Psoas muscle (tissue), 8 donors: ENCODE measurements at places on chromosomes 16 and 17. TPM values are rescaled to one million over a fixed set of nuclear protein-coding genes. Genes with fewer than 3 reads are reported as not detected.
A peak's percentile ranks its signal among the peaks of the same experiment; 100 is the strongest.

HAS3 gene
- 0.51 TPM for polyA plus RNA-seq

LLGL2 gene
- 1.4 TPM for polyA plus RNA-seq

SMARCD2 gene
- 12.1 TPM for polyA plus RNA-seq

FA2H gene
- 0.10 TPM for polyA plus RNA-seq

CFAP119 gene
- polyA plus RNA-seq, result 0.48 TPM

TP53TG3C gene
- polyA plus RNA-seq, result not detected

MRPL58 gene
- polyA plus RNA-seq, result 64.1 TPM

WFDC1 gene
- 1.2 TPM for polyA plus RNA-seq

PIK3R5 gene
- 0.20 TPM for polyA plus RNA-seq

ADAD2 gene
- polyA plus RNA-seq, result 0.17 TPM

ABCA3 gene
- polyA plus RNA-seq, result 2.2 TPM

NHLRC4 gene
- polyA plus RNA-seq, result 0.27 TPM

FBXO39 gene
- polyA plus RNA-seq, result not detected

UNC13D gene
- polyA plus RNA-seq, result 3.7 TPM

DNA sequence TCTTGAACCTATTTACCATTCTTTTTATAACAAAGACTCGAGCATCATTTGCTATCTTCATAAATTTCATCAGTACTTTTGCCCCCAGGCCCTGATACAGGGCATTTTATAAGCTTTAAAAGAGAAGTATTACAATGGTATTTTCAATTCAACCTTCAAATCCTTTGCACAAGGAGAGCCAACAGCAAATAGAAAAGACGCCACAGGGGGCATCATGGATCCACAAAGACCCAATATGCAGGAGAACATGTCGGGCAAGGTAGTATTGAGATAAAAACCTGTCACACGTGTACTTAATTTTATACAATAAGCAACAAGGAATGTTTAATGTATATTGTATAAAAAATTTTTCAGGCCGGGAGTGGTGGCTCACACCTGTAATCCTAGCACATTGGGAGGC lies 10.2 kb downstream of the MAP3K14 start:
- no peak for DNase-seq

GRCh38 chr17:45841883-45842525 lies 2.7 kb upstream of the SPPL2C start:
- DNase-seq, result no peak

GRCh38 chr17:14341866-14342265 lies 41.0 kb downstream of the HS3ST3B1 start:
- DNase-seq, result no peak

- no peak for DNase-seq
Observed at GRCh38 chr17:33234233-33234632, 58.9 kb downstream of the ASIC2 start.

- no peak for DNase-seq
Observed at GRCh38 chr16:68399456-68399855, 48.9 kb downstream of the SMPD3 start.

DNA sequence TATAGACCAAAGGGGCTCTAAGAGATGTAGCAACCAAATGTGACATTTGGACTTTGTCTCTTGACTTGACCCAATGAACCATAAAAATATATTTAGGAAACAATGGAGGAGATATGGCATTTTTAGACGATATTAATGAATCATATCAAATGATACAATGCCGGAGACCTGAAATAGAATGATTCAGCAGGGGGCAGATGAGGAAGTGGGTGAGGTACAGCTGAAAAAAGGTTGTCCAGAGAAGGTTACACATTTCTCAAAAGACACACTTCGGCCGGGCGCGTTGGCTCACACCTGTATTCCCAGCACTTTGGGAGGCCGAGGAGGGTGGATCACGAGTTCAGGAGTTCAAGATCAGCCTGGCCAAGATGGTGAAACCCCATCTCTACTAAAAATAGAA lies 16.5 kb upstream of the SNN start:
- DNase-seq, result no peak

- DNase-seq, result no peak
Observed at GRCh38 chr16:13983625-13984024, 63.7 kb downstream of the ERCC4 start.

GRCh38 chr17:11550431-11550830 lies 47.8 kb upstream of the DNAH9 start:
- DNase-seq, result no peak

- no peak for DNase-seq
Observed at GRCh38 chr16:63244631-63245030, 1208.4 kb upstream of the CDH8 start.

DNA sequence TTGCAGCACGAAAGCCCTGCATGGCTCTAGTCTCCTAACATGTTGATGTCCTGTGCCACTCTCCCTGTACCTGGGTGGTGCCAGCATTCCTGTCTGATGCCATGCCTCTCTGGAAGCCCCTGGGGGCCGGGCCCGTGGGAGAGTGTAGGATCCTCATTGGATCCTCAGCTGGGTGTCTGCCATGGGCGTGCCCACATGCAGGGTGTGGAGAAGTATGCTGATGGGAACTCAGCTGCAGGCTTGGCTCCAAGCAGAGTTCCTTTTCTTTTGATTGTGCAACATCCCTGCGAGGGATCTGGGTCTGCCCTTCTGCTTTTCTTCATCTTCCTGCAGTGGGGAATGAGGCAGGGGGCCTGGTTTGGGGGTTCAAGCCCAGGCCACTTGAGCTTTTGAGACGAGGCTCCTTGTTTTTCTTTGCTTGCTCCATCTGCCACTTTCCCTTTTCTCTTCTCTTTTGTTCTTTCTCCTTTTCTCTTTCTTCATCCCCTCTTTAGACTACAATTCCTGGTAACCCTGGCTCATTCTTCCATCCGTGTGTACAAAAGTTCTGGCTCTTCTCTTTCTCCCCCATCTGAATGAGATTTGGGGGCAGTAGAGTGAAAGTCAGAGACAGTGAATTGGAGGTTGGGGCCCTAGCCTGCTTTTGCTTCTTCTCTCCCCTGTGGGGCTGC lies 32.9 kb downstream of the KSR1 start:
- peak; percentile 83 for DNase-seq

DNA sequence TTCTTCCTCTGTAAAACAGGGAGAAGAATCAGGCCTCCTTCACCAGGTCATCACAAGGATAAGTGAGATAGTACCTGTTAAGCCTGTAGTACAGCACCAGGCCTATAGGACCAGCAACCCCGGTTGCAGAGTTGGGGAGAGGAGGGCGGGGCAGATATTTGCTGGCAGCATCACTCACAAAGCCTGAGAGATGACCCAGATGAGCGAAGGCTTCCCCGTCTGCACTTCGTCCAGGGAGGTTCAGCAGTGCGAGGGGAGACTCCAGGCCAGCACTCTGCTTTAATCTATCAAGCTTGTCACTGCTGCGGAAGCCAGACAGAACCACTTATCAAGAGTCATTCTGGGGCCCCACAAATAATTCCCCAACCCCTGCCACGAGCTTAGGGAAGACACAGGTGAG lies 15.8 kb upstream of the RBBP6 start:
- DNase-seq, result no peak

DNA sequence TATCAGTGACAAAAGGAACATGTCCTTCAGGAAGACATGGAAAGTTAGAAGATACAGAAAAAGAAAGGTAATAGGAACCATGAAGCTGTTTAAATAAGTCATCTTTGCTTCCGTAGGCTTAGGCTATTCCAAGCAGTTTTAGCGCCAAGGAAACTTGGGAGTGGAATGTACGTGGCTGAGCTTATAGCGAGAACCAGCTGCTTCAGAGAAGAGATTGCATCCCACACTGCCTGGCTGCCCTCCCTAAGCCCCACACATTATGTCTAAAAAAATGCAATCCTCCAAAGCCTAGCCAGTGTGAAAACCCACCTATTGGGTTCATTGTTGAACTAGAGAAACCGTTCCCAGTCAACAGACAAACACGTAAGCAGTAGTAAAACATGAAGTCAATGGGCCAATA lies 149.9 kb downstream of the SLC39A11 start:
- DNase-seq, result no peak

GRCh38 chr17:69480245-69480644 lies 65.7 kb downstream of the MAP2K6 start:
- DNase-seq, result peak; percentile 73

GRCh38 chr17:63834431-63835166 lies 7.1 kb upstream of the FTSJ3 start:
- DNase-seq, result peak; percentile 78

- DNase-seq, result no peak
Observed at GRCh38 chr16:4505356-4506147, 29.4 kb downstream of the HMOX2 start.

DNA sequence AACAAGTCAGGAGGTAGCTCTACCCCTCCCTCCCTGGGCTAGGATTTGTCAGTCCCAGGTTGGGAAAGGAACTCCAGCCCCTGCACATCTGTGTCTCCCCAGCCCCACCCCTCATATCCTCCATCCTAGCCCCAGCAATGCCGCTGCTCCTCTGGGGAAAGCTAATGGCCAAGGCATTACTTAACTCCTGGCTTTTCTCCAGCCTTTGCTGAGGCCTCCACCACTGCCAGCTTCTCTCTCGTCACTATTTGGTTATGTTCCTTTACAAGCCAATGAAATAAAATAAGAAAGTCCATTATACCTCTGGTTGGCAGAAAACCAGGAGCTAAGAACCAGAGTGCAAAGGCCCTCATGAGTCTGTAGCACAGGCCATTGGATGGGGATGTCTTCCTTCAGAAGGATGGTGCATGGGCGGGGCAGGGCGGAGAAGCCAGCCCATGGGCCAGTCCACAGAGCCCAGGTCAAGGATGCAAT lies 171.0 kb downstream of the CCDC182 start:
- DNase-seq, result peak; percentile 83

DNA sequence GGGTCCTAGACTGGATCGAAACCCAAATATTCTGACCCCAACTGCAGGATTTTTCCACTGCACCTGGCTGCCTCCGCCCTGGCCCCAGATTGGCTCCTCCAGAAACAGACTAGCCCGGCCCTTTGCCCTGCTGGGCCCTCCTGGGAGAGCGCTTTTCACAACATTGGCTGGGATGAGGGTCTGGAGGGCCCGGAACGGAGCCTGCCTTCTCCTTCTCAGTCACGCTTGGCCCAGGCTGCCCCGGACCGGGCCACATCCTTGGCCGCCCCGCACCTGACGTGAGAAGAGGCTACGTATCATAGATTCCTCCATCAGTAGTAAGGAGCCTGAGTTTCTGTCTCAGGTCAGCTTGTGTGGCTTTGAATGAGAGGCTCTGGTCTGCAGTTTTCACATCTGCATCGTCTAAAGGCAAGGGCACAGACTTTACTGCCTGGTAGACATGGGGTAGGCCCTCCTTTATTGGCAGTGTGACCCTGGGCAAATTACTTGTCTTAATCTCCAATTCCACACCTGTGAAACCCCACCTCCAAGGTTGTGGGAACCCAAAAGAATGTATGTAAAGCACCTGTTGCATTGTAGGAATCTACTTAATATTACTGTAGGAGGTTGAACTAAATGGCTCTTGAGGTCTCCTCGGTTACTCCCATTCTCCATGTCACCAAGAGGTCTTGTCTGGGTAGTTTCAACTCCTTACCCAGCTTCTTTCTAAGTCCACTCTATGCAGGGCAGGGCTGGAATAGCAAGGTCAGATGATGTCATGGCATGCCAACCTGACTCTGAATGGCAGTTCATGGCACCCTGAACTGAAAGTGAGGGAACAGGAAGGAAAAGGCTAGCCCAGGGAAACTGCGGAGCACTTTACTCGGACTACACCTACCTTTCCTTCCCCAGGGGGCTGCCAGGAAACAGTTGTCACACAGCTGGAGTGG lies 661 bp downstream of the LRRC3C start:
- peak; percentile 59 for DNase-seq

GRCh38 chr17:42111265-42111636 lies 1.3 kb downstream of the DHX58 start:
- DNase-seq, result no peak

DNA sequence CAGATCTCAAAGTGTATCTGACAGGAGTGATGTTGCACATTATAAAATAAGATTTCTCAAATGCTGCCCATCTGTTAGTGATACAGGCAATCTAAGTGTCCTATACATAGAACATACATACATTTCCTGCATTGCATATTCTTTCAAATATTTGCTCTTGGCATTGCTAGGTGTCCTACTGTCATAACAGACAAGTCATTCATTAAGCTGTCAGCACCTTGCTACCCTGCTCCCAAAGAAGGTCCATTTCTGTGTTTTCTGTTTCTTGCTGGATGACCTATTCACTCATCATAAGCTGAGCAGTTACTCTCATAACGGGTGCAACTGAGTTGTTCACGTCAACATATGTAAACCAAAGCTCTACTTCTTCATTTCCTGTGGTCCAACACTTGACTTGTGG lies 719.0 kb downstream of the KCNJ2 start:
- no peak for DNase-seq

DNA sequence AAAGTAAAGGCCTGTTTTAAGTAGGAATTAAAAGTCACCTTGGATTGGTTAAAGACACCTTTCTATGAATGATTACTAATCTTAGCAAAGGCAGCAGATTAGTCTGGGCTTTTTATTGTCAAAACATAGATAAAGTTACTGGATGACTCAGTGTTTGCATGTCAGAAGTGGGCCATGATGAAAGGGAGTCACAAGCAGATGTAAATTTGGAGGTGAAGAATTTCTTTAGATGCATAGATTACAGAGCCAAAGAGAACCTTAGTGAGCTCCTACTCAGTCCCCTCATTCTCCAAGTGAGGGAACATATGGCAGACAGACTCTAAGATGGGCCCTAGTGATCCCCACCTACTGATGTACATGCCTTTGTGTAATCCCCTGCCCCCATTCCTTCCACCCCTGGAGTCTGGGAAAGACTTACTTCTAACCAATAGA lies 124.5 kb downstream of the HS3ST3A1 start:
- no peak for DNase-seq

DNA sequence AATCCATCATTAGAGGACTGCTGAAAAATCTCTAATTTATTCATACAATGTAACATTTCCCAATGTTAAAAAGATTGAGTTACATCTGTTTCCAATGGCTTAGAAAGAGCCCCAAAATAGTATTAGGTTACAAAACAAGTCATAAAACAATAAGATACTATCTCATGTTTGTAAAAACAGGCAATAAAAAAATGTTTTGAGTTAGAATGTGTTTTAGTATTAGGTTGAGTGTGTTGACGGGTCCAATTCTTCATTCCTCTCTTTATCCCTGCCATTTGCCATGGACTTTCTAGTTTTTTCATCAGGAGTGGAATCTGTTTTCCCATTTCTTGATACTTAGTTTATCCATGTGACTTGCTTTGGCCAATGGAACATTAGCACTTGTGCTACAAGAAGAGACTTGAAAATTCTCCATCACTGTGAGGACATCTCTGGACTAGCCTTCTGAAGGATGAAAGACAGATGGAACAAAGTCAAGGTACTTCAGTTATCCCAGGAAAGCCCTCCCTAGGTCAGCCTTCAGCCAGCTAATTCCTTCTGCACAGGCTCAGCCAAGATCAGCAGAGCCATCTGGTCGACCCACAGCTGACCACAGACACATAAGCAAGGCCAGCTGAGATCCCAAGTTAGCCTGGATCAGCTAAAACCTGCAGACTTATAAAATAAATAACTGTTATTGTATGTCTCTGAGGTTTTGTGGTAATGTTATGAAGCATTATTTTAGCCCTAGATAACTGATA lies 83.3 kb downstream of the HS3ST3A1 start:
- DNase-seq, result no peak
